Brain microvascular endothelial cell (primary cell): ENCODE measurements at places on chromosomes 2 and 18.

DNA sequence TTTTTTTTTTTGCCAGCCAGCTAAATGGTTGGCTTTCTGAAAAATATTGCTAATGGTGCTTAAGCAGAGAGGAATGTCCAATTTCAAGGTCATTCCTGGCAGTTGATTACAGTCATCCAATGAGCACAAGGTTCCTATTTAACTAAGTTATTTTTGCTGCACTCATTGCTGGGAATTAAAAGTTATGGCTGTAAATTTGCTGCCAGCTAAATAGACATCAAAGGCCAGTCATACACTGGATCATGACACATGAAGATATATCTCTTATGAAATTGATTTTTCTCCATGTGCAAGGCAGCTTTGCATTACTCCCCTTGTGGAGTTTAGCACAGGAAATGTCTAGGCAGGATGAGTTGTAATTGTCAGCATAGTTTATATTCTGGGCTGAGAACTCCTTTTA lies 1898.4 kb upstream of the CELF4 start:
- DNase-seq, result no peak

GRCh38 chr2:15641530-15641982 lies 49.9 kb downstream of the DDX1 start:
- no peak for DNase-seq

- DNase-seq, result no peak
Measured at GRCh38 chr18:34998661-34999060, 42.6 kb upstream of the MAPRE2 start.

- DNase-seq, result peak; percentile 29
Measured at GRCh38 chr2:207879536-207879935, 109.8 kb upstream of the FZD5 start.

DNA sequence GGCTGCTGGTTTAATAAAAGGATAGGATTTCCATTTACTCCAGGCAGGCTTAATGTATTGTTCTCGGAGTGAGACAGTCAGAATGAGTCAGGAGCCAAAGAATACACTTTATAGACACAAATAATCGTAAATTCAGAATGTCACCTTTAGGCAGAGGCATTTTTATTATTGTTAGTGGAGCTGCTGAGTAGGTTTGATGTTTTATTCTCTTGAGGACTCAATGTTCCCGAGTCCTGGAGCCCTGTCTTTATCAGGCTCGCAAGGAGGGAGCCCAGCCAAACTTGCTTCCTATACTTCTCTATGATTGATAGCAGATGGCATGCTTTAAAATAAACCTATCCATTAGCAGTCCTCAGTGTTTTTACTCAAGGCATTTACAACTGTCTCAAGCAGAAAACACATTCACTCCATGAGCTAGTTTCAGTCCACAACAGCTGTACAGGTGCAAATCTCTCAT lies 492.3 kb upstream of the ZEB2 start:
- DNase-seq, result no peak

DNA sequence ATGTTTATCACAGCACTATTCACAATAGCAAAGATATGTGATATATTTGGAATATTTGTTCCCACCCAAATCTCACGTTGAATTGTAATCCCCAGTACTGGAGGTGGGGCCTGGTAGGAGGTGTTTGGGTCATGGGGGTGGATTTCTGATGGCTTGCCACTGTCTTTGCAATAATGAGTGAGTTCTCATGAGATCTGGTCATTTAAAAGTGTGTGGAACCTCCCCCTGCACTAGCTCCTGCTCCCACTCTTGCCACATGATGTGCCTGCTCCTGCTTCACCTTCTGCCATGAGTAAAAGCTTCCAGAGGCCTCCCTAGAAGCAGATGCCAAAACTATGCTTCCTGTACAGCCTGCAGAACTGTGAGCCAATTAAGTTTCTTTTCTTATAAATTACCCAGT lies 72.2 kb upstream of the DYNC1I2 start:
- DNase-seq, result peak; percentile 11

DNA sequence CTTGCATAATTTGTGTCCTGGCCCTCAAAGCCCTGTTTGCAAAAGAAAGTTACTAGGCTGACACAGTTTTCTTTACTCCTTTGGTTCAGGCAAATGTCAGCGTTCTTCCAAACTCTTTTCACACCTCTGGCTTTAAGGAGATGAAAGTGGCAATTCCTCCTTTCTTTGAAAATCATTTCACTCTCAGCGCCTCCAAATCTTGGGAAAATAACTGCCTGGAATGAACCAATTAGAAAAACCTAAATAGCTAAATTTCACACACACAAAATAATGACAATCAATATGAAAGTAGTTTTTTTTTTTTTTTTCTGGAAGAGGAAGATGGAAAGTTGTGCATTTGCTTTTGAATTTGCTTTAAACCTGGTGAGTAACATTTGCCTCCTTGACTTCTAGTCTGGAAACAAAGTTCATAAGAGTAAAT lies 1.7 kb downstream of the MEIS1 start:
- DNase-seq, result no peak

GRCh38 chr2:207352978-207353671 lies 176.6 kb upstream of the CREB1 start:
- DNase-seq, result no peak

GRCh38 chr2:108320326-108320922 lies 31.7 kb downstream of the SULT1C2 start:
- DNase-seq, result no peak

- no peak for DNase-seq
Measured at GRCh38 chr2:52345676-52346075, 1313.7 kb upstream of the NRXN1 start.

- peak; percentile 76 for DNase-seq
Measured at GRCh38 chr2:181814057-181814491, 77.5 kb upstream of the ITPRID2 start.

GRCh38 chr2:174383796-174384195 lies 11.7 kb upstream of the SCRN3 start:
- DNase-seq, result no peak
